ENCODE measurements at places on chromosomes 5 and 9.

- DNase-seq, result no peak
Observed at GRCh38 chr5:154502180-154502579, 24.2 kb upstream of the HAND1 start.

DNA sequence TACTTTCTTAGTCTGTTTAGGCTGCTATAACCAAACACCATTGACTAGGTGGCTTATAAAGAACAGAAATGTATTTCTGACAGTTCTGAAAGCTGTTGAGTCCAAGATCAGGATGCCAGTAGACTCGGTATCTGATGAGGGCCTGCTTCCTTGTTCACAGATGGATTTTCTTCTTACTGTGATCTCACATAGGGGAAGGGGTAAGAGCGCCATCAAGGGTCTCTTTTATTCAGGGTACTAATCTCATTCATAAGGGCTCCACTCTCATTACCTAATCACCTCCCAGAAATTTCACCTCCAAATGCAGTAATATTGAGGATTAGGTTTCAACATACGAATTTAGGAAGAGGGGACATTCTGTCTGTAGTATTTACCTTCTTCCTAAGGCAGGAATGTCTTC, 384.0 kb upstream of the DMAC1 start:
- DNase-seq, result no peak

DNA sequence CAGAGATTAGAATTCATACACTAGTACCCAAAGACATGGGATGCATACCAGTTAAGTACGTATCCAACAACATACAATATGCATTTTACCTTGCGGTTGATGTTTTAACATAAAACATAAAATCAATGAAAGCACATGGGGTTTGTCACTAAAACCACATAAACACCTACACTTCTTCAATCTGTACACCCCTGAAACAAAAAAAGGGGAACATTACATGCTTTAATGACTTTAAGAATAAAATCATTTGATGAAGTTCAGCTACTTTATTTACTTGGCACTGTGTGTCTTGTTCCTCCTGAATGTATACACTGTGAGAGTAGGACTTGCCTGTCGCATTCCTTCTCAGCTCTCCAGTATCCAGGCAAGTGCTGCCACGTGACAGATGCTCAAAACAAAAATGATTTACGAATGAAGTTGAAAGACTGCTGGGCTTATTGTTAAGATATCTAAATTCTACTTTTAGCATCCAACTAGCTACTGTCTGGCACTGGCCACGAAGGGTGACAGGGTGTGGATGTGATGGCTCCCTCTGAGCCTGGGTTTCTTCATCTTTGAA, 21.0 kb downstream of the TNFSF15 start:
- no peak for DNase-seq

GRCh38 chr9:134598884-134599245, 42.7 kb upstream of the COL5A1 start:
- DNase-seq, result no peak

GRCh38 chr5:96110300-96110699, 148.6 kb upstream of the ELL2 start:
- no peak for DNase-seq

- DNase-seq, result no peak
Observed at GRCh38 chr9:70405808-70406433, 8.5 kb downstream of the KLF9 start.

DNA sequence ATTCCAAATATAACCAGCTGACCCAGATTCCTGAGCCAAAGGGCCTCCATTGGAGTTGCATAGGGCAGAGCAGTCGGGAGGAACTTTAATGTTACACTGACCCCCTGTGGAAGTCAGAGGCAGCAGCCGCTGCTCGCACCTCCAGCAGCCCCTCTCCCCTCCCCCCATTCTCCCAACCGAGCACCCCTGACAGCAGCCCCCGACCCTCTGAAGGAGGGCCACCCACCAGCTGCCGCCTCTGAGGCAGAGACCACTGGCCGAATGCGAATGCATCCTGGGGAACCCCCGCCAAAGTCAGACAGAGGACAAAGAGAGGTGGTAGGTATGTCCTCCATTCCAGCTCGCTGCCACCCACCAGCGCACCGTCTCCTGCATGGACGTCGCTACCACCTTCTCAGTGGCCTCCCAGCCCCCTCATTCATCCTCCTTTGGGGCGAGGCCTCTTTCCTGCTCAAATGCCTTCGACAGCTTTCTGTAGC, 231.0 kb downstream of the CDK5RAP2 start:
- DNase-seq, result no peak

DNA sequence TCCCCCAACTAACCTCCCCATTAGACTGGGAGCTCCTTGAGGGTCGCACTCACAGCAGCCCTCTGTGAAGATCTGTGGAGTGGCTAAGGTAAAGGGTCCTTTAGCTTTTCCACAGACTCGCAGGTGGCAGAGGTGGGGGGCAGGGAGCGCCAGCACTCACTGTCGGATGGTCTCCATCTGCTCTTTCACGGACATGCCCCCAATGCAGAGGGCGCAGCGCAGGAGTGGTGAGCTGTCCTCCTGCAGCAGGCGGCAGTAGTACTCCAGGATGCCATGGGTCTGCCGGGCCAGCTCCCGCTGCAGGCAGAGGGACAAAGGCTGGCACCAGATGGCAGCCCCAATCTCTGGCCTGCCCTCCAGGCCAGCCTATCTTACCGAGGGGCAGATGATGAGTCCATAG, 2.2 kb downstream of the DDX41 start:
- DNase-seq, result no peak

DNA sequence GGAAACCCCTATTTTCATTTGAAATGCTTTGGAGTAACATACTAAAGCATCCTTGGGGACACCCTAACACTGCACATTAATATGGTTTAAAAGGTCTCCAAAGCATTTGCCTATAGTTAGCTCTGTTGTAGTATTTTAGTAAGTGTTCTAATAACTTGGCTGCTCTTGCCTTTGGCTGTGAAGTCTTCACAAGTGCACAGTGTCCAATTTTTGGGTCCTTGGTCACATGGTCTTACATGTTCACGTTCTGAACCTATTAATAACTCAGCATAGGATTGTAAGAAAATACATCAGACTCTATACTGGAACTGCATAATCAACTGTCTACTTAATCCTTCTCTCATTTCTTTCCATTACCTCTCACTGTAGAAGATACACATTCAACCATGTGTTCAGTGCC, 17.4 kb downstream of the ADAMTS19 start:
- DNase-seq, result no peak

GRCh38 chr5:33637011-33637410, 196.2 kb downstream of the TARS1 start:
- no peak for DNase-seq

GRCh38 chr5:92144824-92145223, 761.7 kb upstream of the ARRDC3 start:
- no peak for DNase-seq

DNA sequence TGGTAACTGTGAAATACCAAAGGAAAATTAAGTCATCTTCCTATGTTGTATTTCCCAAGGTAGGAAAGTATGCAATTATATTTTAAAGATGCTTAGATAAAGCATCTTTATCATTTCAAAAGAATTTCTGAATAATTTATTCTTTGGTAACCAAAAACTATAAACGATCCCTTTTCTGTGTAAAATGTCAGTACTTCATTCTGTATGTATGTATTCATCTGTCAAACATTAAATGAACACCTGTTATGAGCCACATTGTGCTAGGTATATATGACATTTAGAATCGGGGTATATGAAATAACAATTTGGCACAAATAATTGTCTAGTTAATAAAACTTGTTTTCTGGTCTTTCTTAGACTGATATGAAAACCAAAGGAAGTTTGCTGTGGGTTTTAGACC, 89.4 kb upstream of the DHFR start:
- no peak for DNase-seq

DNA sequence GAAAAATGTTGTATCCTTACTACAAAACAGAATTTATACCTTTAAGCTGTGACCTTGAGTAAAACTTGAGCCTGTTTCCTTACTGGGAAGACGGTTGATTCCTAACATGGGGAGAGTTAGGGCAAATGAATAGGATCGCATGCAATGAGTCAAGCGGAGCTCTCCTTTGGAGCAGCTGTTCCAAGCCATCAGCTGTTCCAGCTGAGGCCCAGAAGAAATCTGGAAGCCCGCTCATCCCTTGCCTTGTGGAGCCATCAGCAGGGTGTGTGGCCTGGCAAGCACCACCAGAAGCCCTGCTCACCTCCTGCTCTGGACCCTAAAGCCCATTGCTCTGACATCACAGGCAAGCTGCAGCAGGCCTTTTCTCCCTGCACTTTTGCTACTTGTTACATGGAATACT, 8.0 kb downstream of the KIAA1191 start:
- no peak for DNase-seq

DNA sequence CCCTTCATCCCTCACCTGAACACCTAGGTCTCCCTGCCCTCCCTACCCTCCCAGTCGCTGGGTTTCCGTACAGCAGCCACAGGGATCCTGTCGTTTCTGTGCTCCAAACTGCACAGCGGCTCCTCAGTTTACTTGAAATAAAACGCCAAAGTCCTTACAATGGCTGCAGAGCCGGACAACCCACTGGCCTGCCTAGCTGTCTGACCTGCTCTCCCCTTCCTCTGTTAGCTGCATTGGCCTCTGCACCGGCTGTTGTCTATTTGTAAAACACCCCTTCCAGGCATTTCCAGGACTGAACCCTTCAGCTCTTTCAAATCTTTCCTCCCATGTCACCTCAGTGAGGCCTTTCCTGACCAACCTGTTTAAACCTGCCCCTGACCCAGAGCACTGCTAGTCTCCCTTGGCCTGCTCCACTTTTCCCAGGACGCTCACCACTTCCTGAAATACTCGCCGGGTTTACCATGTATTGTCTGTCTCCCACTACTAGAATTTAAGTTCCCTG, 9.1 kb upstream of the MGAT1 start:
- no peak for DNase-seq

DNA sequence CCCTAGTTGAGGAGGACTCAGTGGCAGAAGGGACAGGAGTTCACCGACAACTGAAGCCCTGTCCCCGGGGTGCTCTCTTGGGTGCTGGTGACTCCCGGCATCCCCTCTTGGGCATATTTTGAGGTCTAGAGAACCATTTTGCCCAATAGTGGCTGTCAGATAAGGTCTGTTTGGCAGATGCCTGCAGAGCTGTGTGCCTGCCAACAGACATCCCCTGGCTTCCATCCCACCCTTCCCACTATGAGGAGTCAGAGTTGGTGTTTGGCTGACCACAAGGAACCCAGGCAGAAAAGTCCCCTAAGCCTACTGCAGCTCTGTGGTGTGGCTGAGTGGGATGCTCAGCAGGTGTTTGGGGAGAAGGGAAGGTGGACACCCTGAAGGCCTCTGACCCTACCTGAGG, 207.0 kb downstream of the AUH start:
- DNase-seq, result no peak

DNA sequence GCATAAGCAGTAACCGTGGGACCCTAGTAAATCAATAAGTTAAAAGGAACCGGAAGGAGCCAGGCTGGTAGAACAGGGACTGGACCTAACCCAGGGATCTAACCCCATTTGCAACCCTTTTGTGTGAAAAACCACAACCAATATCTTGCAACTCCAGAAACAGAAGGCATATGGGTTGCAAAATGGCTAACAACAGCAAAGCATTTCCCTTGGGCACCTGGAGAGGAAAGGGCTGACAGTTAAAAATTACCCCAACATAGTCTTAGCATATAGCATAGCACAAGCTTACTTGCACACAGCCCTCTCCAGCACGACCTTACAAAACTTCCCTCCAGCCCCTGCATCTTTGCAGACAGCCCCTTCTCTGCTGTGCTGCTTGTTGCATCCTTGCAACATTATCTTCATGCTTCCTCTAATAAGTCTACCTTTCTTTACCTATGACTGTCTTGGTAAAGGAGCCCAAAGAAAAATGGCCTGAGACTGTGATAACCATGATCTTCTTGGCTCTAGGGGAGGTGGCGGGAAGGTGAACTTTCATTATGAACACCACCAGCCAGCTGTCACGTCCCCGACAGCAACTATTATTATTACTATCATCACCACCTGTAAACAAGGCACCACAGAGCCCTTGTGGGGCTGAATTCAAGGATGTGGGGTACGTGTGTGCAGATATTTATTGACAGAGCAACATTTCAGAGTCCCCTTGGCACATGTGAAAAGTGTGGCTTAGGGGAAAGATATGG, 49.8 kb downstream of the PRRC1 start:
- DNase-seq, result no peak

GRCh38 chr9:112535301-112535700, 48.7 kb downstream of the KIAA1958 start:
- DNase-seq, result no peak

DNA sequence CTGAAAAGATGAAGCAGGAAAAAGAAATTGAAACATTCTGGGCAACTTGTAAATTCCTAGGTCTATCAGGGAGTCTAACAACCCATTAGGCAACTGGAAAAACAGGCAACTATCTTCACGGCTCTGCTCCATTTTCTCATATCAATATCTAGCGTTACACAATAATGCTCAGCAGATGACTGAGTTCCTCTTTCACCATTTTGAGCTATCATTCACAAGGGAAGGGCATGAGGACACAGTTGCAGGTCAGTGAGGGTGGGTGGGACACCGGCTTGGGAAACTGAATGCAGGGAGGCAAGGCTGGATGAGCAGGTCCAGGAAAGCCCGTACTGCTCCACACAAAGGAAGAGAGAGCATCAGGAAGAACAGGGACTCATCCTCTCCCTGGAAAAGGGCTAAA, 67.0 kb downstream of the FRMD3 start:
- DNase-seq, result no peak

GRCh38 chr5:10009802-10010201, 239.9 kb downstream of the ATPSCKMT start:
- no peak for DNase-seq

DNA sequence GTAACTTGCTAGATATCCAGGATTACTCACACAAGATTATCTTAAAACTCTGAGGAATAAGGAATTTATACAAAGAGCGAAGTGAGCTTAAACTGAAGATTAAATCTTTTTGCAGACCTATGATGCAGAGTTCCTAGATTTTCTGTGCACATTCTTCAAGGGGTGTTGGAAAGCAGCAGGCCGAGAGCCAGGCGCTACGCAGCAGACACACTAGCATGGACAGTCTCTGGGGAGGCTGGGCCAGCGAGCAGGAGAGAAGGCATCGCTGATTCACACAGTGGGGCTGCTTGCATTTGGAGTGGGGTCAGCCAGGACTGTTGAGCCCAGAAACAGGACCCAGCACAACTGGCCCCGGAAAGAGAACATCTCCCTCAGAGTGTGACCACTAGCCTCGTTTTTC, 136.3 kb downstream of the ADAMTS16 start:
- peak; percentile 55 for DNase-seq

DNA sequence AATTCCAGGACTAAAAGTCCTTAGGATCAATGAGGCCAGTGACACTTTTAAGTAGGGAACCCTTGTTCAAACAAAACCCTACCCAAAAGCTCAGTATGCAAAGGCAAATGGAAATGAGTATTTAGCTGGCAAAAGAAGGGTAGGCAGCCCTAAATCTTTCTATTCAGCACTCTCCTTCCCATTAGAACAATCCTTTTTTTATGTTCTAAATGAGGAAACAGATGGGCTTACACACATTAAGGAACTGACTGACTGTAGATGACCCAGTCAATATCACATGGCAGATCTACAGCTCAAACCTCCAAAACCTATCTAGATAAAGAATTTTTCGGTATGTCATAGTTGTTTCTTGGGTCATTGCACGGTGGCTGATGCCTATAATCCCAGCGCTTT, 7.2 kb downstream of the CSNK1A1 start:
- no peak for DNase-seq

Data from retinal pigment epithelial cell (primary cell).